ENCODE measurements at places on chromosomes 11 and 22. TPM values are rescaled to one million over a fixed set of nuclear protein-coding genes. Genes with fewer than 3 reads are reported as not detected.

The FADS2 gene
- 2.8 TPM for total RNA-seq

DNA sequence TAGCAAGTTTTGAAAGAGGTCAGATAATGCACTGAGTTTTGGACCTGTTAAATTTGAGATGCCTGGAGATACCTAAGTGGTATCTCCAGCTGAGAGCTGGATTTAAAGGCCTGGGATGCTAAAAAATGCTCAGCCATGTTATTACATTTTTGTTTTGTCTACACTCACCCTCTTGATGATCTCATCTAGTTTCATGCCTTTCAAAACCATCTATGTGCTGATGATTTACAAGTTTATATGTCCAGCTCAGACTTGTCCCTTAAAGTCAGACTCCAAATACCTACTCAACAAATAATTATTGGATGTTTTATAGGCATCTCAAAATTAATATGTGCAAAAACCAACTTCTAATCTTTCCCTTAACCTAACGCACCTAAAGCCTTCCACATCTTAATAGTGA lies 103.6 kb upstream of the OR9G4 start:
- no peak for DNase-seq

The MS4A6E gene
- not detected for total RNA-seq

GRCh38 chr11:47326198-47326597 lies 26.3 kb downstream of the MYBPC3 start:
- DNase-seq: no peak

- DNase-seq: no peak
Measured at GRCh38 chr11:95991101-95991500, 67.2 kb upstream of the MTMR2 start.

DNA sequence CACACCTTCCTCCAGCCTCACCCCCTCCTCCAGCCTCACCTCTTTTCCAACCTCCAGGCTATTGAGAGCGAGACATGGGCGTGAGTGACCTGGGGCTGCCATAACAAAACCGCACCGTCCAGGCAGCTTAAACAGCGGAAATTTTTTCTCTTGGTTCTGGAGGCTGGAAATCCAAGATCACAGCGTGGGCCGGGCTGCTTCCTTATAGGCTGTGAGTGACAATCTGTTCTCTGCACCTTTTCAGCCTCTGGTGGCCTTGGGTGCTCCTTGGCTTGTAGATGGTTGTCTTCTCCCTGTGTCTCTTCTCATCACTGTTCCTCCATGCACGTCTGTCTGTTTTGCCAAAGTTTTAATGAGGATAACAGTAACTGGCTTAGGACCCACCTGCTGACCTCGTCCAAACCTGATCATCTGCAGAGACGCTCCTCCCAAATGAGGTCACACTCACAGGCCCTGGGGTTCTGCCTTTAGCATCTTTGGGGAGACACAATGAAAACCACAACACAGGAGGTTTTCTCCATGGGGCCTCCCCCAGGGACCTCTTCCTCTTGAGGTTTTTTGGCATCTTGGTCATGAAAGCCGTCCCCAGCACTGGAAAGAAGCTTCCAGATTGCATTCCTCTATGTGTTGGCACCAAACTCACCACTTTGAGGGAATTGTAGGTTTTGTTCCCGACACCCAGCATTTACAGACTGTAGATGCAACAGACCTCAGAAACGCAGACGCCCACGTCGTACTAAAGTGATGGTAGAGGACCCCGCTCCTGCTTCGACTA lies 878.1 kb downstream of the BRD1 start:
- DNase-seq: no peak

DNA sequence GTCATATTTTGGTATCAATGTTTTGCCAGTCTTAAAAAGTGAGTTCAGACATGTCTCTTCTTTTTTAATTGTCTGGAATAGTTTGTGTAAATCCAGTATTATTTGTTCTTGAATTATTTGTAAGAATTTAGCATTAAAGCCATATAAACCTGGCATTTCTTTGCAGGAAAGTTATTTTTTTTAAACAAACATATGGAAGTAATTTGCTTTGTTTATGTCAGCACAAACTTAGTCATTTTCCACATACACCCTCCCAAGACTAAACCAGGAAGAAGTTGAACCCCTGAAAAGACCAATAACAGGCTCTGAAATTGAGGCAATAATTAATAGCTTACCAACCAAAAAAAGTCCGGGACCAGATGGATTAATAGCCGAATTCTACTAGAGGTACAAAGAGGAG lies 9.1 kb upstream of the CCDC81 start:
- DNase-seq: no peak

The IL17REL gene
- total RNA-seq: not detected

The PPFIA1 gene
- 54.4 TPM for total RNA-seq

The PRDM11 gene
- 8.4 TPM for total RNA-seq

GRCh38 chr22:36781656-36782627 lies 6.0 kb upstream of the IFT27 start:
- DNase-seq: peak; percentile 80

DNA sequence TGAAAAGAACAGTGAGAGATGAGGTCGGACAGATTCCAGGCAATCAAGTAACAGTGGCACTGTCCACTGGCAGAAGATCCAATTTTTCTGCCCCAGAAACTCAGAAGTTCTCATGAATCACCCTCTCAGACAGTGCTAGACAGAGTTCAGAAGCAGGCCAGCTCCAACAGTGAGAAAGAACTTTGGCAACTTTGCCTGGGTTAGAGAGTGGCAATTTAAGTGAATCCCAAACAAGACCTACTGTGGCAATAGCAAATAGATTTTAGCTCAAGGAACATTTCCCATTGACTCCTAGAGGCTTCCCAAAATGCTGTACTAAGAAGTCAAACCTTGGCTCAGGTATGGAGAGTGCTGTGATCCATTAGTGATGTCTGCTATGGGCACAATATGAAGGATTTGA lies 12.3 kb downstream of the CD44 start:
- DNase-seq: no peak

The ACTN3 gene
- 0.15 TPM for total RNA-seq

DNA sequence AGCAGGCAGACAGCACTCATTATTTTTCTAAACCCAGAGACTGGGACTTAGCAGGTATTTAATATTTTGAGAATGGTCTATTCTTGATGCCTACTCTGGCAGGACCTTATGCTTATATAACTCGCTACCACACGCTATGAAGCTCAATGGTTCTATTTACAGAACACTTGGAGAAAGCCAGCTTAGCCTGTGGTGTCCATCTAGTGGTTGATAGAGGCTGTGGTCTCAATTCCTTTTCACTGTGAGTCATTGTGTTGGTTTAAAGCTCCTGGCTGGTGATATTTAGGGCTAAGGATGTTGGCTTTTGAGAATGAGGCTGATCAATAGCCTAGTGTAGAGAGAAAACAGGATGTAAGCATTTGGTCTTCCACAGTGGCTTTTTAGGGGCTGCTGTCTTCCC lies 206.4 kb downstream of the DBX1 start:
- DNase-seq: no peak

GRCh38 chr22:49513358-49513851 lies 314.3 kb downstream of the BRD1 start:
- DNase-seq: no peak

DNA sequence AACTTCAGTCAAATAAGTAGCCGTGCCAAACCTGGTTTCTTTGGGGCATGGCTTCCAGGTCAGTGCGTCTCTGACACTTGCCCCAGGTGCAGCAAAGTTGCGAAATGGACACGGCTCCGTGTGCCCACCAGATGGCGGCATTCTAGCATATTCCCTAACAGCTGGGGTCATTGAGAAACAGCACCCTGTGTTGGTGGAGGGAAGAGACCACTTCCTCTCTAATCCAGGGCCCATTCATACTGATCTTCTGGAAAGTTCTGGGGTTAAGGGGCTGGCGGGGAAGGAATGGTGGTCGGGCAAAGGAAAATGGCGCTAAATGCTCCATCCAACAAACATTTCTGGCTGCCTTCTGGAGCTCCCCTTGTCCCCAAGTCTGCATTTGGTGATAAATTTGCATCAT lies 141.2 kb upstream of the TIMP3 start:
- DNase-seq: peak; percentile 66

- no peak for DNase-seq
Measured at GRCh38 chr11:104106136-104106754, 57.7 kb downstream of the PDGFD start.

All from OCI-LY7 (cell line).